ENCODE measurements at places on chromosomes 6 and 20. TPM values are rescaled to one million over a fixed set of nuclear protein-coding genes. Genes with fewer than 3 reads are reported as not detected.

DNA sequence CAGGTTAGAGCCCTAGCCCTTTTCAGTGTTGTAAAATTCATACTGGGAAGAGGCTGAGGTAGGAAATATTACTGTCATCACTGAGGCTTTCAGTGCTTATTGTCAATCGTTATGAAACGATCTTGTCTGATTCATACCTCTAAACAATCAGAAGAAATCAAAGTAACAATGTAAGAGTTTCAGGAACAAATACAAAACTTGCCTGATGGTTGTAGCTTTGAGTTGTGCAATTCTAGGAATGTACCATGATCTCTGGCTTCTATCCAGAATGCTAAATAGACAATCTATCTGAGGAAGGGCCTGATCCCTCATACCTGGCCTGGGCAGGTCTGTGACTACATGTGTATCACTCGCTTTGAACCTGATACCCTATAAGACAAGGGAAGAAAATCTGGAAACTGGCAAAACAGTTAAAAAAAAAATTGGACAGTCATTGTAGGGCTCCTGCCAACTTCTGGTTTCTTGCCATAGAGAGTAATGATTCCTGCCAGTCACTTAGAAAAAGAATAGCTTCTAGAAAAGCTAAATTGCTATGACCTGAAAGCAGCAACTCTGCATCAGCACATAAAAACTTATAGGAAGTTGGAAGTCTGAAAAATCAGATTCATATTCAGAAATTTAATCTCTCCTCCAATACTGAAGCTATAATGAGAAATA, 234.7 kb downstream of the BTBD9 start:
- no peak for DNase-seq

Gene EYA4
- total RNA-seq, result not detected

Gene ELOVL5
- 147 TPM for total RNA-seq

DNA sequence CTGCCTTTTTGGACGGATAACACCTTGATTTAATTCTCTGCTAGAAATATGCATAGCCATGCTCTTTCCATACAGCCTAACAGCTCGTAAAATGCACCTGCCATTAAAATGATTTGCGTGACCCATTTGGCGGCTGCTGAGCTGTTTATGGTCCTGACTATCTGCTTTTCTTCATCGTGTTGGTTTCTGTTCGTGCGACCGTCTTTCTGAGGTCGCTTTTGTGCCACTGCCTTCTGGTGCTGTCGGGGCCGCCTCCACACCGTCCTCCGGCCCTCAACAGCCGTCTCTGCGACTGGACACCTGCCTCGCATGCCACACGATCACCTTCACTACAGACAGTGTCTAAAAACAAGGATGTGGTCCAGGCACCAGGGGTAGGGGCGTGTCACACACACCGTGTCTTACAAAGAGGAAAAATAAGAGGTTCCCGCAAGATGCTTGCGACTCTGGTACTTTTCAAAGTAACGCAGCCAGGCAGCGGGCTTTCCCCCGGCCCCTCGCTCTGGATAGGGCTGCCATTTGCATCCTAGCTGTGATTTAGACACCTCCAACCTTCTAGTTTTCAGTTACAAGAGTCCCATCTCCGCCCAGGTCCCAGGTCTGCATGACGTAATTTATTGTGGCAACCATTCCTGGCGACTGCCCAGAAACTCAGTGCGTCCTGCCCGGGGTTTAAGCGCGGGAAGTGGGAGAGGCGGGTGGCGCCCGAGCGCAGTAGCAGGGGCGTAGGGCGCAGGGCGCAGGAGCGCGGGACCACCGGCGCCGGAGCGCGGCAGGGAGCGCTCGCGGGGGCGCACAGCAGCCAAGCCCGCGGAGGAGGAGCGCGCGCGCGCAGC, at the start of gene STMND1:
Gene STMND1 (plus strand): TSS at position 629 of the 836 bp plus-strand sequence. CDS start 208 bp downstream, outside the sequence.
- no peak for DNase-seq

Gene DST
- total RNA-seq, result 12.6 TPM

Gene COL9A3
- not detected for total RNA-seq

DNA sequence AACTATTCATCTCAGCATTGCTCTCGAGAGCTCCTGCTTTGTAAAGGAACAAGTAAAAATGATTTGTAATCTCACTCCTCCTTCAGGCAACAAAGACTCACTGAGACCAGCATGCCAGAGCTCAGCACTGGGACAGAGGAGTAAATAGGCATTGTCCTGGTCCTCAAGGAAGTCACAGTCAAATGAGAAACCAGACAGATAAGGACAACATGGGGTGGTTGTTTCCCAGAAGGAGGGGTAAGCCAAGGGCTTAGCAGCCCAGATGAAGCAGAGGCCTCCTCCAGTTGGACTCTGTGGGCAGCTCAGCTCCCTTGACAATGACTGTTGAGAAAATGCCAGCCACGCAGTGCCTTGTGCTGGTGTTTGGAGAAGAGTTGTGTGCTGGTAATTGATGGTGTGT, 425.7 kb upstream of the CHD6 start:
- DNase-seq, result no peak

- no peak for DNase-seq
Observed at GRCh38 chr6:106555767-106556166, 73.5 kb downstream of the RTN4IP1 start.

Gene REM1
- not detected for total RNA-seq

- no peak for DNase-seq
Observed at GRCh38 chr6:99151634-99152346, 197.7 kb downstream of the FAXC start.

Gene CYP39A1
- total RNA-seq, result not detected

DNA sequence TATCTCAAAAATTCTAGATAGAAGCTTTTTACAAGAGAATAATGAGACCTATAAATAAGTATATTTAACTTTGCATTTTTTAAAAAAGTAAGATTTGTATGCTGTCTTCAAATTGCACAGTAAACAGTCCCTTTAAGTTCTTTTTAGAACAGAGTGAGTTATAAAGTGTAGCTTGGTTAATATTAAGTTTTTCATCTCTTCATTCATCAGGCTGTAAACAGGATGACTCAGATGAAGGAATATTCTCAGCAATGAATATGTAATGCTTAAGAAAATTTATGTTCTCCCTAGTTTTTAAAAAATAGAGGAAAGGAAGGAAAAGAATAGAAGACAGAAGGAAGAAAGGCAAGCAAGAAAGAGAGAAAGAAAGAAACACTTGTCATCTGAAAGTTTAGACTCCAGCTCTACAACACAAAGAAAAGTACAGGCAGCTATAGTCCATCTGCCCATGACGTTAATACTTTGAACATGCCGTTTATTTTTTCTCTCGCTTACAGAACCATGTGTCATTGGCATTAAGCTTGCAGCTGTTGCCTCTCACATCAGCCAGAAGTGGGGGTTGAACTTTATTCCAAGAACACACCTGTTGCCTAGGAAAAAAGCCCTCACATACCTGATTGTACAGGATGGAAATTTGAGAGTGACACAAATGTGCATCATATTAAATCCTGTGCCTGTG, 36.1 kb downstream of the CAP2 start:
- no peak for DNase-seq

Gene ZSCAN26
- total RNA-seq, result 7.3 TPM
